Pulmonary artery endothelial cell (primary cell): ENCODE measurements at places on chromosomes 12 and 14. TPM values are rescaled to one million over a fixed set of nuclear protein-coding genes. Genes with fewer than 3 reads are reported as not detected.

Gene RHOJ
- total RNA-seq: 65.8 and 126 TPM in 2 replicates

Gene PELI2
- 13.6 TPM in 2 replicates for total RNA-seq

Gene GPR135
- total RNA-seq: 0.66 and 0.99 TPM in 2 replicates

Gene FBLN5
- 0.74 and 2.5 TPM in 2 replicates for total RNA-seq

Gene P2RX2
- not detected in 2 replicates for total RNA-seq

Gene ACVRL1
- total RNA-seq: 439 and 664 TPM in 2 replicates

Gene C12orf54
- not detected in 2 replicates for total RNA-seq

Gene FAIM2
- not detected in 2 replicates for total RNA-seq

Gene RPGRIP1
- not detected in 2 replicates for total RNA-seq

Gene POC1B
- total RNA-seq: 19.2 and 21.8 TPM in 2 replicates

Gene TAS2R7
- not detected in 2 replicates for total RNA-seq

Gene KIF26A
- 5.0 and 13.4 TPM in 2 replicates for total RNA-seq

Gene TPI1
- 941 and 1,374 TPM in 2 replicates for total RNA-seq

Gene NPFF
- total RNA-seq: not detected in 2 replicates
